ENCODE measurements at places on chromosomes 6 and 20.

GRCh38 chr20:57928181-57928967 lies 218.6 kb upstream of the PMEPA1 start:
- DNase-seq = no peak

DNA sequence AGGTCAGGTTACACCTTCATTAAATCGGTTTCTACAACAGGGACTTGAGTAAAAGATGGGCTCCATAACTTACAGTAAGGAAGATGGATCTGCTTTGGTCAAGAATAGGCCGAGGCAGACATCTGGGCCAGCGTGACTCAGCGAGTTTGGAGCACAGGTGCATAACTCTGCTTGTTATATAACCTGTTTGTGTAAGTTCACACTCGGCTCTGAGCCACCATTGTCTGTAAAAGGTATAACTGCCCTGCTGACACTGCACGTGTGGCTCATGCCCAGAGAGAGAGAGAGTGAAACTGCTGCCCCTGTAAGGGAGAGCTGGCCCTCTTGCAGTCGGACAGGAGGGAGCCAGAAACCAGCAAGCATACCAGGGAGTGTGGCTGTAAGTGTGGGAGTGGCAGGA lies 737.9 kb upstream of the SLC35B3 start:
- no peak for DNase-seq

DNA sequence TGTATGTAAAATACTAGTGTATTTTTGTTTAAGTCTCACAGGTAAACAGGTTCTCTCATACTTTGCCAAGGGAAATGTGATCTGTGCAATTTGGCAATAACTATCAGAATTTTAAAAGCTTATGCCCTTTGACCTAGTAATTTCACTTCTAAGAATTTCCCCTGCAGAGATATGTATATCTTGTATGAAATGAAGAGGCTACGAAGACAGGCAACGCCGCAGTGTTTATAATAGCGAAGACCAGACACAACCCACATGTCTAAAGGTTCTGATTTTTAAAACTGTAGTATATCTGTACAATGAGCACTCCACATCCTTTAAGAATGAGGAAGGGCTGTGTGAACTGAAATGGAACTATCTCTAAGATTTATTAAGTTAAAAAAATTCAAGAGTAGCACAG lies 7.5 kb downstream of the TRAF3IP2 start:
- DNase-seq = no peak

DNA sequence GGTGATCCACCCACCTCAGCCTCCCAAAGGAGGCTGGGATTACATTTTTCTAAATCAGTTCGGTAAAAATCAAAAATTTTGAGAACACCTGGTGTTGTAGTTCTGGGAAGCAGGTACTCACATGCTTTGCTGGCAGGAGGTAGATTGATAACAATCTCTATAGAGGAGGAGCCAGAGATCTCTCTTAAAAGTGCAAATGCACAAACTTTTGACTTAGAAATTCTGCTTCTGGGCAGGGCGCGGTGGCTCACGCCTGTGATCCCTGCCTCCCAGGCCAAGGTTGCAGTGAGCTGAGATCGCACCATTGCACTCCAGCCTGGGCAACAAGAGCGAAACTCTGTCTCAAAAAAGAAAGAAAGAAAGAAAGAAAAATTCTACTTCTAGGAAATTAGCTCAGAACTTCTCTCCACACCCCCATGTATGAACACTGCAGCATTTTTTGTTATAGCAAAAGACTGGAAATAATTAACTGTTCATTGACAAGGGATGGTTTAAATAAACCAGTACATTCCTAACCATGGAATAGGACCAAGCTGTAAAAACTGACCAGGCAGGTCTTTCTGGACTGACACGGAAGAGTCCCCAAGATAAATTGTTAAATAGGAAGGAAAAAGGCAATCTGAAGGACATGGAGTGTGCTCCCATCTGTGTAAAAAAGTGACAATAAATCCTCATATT lies 14.4 kb upstream of the TRIB3 start:
- DNase-seq = no peak

GRCh38 chr6:119361209-119361608 lies 11.6 kb upstream of the MAN1A1 start:
- no peak for DNase-seq

DNA sequence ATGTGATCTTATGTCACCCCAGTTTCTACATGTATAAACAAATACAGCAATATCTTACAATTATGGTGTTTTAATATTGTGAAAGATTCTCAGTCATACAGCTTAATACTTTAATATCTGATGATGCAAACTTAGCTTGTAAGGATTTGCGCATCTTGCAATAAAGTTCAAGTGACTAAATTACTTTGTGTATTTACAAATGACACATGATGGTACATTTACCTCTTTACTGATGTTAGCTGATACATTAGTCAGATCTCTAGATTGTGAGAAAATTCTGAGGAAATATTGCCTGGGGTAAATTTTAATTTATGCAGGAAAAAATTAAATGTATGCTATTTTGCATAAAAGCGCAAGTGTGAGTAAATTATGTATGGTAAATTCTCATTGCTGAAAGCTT lies 418.8 kb upstream of the MMS22L start:
- DNase-seq = no peak

DNA sequence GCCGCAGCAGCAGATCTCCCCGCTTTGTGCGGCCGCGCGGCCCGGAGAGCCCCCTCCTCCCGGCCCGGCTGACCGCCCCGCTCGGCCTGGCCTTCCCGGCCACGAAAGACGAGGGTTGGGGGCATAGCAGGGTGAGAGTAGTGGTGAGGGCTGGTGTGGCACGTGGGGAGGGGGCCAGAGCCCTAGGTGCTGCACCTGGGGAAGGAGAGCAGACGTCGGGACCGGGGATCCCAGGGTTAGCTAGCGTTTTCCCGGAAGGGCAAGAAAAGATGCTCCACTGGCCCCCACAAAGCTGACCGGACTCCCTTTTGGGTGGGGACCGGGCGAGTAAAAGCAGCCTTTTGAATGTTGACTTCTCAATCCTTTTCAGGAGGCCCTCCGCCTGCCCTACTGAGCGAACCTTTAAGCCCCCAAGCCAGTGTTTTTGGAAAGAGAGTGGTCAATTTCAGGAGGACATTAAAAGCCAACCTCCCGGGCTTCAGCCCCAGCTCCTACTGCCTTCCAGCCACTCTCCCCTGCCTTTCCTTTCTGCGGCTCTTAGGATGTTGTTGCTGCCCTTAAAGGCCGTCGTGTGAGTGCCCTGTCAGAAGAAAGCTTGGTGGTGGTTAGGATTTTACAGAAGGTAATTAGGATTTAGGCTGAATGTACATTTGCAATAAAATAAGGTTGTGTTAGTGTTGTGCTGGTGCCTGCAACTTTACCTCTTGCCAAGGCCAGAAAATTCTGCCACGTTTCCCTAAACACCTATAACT lies 648 bp upstream of the BACH2 start:
- DNase-seq = no peak

Measured in activated CD4-positive, alpha-beta T cell treated with anti-CD3 and anti-CD28 coated beads, Interleukin-2, amount 50 U/mL, for 48 hours (primary cell).